Renal pelvis (tissue), 12 donors: ENCODE measurements at places on chromosomes 11 and 22. TPM values are rescaled to one million over a fixed set of nuclear protein-coding genes. Genes with fewer than 3 reads are reported as not detected.

- DNase-seq: peak; percentile 28
Measured at GRCh38 chr11:93921695-93922468, 71.5 kb upstream of the VSTM5 start.

DNA sequence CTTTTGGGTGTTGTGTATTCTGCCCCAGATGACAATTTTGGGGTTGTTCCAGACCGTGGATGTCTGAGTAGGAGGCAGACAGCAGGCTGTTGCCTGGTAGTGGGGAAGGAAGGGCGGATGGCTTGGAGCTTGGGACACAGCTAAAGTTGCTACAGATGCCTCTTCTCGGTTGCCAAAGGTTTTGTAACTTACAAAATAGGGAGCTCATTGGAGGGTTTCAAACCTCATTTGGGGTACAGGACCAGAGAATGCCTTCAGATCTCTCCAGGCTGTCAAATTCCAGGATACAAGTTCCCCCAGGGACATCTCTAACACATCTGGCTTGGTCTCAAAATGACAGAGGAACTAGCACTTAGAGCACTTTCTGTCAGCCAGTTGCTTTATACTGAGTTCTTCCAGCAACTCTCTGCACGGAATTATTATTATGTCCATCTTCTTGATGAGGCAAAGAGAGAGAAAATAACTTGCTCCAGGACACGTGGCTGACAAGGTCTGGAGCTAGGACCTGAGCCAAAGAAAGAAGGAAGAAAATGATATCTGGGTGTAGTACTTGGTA lies 56.0 kb downstream of the SLC1A2 start:
- DNase-seq: no peak

Gene USP2
- polyA plus RNA-seq: 10.0 TPM

Gene POU2AF2
- polyA plus RNA-seq: not detected

Gene MMP1
- 0.21 TPM for polyA plus RNA-seq

DNA sequence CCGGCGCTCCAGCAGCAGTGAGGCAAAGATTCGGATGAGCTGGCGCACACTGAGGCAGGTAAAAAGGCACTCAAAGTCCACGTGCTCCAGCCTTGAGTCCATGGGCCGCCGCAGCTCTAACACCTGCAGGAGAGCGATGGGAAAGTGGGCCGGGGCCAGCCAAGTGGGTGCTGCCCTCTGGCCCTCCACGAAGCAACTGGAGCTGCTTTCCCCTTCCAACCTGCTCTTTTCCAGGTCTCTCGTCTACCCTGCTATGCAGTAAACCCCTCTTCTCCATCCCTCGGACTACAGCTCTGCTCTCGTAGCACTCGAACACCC lies 20.0 kb downstream of the RPL27A start:
- DNase-seq: no peak
